ENCODE measurements at places on chromosomes 7 and 10.

DNA sequence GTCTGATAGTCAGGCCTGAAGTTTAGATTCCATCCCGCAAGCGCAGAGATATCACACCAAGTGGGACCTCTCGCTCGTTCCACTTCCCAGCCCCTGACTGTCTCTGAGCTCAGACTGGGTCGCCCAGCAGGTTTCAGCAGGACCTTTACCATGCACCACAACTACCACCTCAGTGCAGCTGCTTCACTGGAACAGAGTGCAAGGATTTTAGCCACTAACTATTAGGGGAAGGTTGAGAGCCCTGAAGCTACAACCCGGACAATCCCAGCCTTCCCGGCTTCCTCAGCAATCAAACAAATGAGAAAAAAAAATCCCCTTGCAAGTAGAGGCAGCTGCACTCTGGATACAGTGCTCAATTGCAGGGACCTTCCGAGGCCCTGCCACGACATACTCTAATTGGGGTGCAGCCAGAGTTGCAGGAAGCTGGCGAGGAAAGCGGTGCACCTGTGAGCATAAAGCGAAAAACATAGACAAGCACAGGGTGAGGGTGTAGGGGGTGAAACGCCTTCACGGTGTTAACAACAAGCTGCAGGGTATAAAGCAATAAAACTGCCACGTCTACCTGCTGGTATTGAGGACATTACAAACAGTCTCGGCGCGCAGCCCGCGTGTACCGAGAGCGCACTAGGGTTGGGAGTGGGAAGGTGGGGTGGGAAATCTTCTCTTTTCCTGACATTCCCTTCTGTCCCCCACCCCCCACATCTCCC, 2.6 kb upstream of the DLX6 start:
- DNase-seq, result no peak

DNA sequence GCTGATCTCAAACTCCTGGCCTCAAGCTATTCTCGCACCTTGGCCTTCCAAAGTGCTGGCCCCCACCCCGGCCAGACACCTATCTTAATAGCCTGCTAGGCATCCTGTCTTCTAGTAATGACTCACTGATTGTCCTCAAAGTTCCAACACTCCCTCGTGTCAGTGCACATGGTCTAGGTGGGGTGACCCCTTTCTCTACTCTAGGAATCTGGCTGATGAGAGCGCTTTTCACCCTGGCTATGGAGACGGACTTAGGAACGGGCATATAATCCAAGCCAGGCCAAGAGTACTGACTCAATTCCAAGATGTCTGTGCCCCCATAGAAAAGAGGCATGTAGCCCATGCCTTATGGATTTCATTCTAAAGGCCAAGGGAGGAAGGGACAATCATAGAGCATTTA, 67.0 kb downstream of the PRLHR start:
- no peak for DNase-seq

DNA sequence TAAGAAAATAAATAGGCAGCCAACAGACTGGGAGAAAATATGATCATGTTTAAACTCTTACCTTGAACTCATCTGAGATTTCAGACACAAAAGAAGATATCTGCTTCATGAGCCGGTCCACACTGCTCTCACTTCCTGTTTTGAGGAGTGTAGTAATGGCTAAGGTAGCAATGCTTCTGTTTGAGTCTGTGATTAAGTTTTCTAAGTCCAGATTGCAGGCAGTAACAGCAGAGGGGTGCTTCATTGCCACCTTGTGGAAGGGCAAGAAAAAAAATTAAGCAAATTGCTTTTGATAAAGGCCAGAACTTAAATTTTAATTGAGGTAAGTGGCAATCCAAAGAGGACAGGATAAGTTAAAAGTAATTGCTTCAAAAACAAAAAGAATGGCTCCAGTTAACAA, 69.1 kb downstream of the MEST start:
- no peak for DNase-seq

- DNase-seq, result no peak
Measured at GRCh38 chr7:6056616-6057015, 25.4 kb downstream of the ANKRD61 start.

GRCh38 chr10:88833723-88834122, 17.9 kb downstream of the ANKRD22 start:
- no peak for DNase-seq

GRCh38 chr10:117130346-117130745, 7.7 kb downstream of the VAX1 start:
- DNase-seq, result no peak

DNA sequence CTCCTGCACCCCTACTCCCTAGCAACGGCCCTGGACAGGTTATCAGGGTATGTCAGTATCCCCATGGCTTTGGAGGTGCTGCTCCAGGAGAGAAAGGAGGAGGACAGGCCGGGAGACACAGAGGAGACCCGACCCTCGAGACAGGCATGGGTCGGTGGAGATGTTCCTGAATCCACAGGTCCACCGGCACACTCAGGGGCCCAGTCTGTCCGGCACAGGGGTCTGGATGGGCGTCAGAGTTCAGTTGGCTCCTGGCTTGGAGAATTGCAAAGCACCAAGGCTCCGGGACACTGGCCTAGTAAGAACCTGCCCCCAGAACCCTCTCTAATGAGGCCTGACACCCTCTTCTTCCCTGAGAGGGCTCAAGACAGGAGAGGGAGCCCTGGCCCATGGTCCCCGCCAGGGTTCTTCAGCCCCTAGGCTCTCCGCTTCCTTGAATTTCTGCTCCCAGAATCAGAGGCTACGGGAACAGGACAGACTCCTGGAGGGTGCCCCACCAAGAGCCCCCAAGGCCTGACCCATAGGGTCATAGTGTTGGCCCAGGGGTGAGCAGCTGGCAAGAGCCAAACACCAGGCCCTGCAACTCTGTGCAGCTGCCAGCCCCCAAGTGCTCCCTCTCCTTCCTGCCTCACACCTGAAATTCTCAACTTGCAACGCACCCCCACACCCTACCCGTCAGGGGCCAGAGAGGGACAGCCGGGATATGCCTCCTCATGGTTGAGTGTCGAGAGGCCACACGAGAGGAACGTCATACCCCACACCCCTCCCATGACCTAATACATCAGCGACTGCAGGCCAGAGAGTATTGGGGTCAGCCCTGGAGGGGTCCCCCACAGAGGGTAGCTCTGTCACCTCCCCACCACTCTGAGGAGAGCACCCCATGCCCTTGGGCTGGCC, 5.5 kb upstream of the IRF5 start:
- DNase-seq, result no peak

- no peak for DNase-seq
Measured at GRCh38 chr10:91941426-91941825, 17.9 kb downstream of the BTAF1 start.

- no peak for DNase-seq
Measured at GRCh38 chr10:95988702-95989101, 54.7 kb upstream of the CCNJ start.

GRCh38 chr10:48973065-48973464, 33.4 kb upstream of the LRRC18 start:
- no peak for DNase-seq

DNA sequence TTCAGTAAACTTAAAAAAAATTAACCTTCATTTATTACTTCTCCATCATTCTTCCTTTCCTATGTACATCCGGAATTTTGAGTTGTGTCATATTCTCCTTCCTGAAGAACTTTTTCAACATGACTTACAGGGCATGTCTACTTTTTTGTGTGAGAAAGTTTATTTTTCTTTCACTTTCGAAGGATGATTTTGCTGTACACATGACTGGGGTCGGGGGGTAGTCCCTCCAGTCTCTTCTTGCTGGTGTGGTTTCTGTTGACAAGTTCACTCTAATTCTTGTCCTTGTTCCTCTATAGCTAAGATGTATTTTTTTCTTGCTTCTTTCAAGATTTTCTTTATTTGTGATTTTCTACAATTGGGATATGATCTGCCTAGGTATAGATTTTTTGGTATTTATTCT, 55.8 kb downstream of the INPP5A start:
- no peak for DNase-seq

DNA sequence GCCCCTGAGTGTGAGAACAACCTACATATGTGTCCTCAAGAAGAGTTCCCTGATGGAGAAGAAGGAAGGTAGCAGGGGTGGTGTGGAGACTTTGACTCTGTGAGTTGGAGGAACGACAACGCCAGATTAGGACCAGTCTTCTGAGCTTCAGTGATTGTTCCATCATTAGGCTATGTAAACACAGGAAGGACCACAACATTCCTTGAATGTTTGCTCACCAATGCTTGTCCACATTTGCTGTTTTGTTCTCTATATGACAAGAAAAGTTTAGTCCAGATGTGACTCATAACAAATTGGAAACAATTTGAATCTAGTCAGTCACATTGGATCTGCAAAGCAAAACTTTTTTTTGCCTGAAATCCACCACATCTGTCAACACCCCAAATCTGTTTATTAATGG, 62.7 kb downstream of the ENTPD1 start:
- DNase-seq, result no peak

GRCh38 chr10:129579228-129579627, 112.2 kb downstream of the MGMT start:
- no peak for DNase-seq

All from activated T-cell treated with anti-CD3 and anti-CD28 coated beads for 24 hours (primary cell).